Nucleus accumbens (tissue), 56 donors: ENCODE measurements at places on chromosomes 6 and 20.

GRCh38 chr6:159833556-159833955 is 33.5 kb downstream of the PNLDC1 start:
- no peak for DNase-seq

GRCh38 chr6:166075925-166076324 is 91.7 kb downstream of the TBXT start:
- DNase-seq: no peak

DNA sequence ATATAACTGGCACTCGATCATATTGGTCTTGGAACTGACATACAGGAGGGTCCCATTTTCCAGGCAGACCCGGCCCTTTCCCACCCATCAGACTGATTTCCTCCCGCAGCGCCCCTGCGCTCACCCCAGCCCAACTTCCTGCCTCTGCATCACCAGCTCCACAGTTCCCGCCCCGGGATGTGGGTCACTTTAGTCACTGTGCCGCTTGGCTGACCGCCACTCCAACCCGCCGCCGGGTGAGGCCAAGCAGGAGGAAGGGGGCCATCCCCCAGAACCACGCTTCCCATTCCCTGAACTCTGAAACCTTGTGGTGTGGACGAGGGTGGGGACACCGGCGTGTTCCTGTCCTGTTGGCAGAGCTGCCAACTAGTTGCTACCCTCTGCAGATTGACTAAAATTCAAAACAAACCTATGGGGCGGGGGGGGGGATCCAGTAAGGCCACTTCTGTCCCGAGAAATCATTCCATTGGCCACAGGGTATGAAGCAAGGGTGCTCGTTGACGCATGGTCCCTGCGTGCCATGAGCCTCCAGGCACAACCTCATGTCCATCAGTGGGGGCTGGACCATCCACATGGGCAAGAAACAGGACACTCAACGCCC is 12.3 kb downstream of the TGM2 start:
- no peak for DNase-seq

DNA sequence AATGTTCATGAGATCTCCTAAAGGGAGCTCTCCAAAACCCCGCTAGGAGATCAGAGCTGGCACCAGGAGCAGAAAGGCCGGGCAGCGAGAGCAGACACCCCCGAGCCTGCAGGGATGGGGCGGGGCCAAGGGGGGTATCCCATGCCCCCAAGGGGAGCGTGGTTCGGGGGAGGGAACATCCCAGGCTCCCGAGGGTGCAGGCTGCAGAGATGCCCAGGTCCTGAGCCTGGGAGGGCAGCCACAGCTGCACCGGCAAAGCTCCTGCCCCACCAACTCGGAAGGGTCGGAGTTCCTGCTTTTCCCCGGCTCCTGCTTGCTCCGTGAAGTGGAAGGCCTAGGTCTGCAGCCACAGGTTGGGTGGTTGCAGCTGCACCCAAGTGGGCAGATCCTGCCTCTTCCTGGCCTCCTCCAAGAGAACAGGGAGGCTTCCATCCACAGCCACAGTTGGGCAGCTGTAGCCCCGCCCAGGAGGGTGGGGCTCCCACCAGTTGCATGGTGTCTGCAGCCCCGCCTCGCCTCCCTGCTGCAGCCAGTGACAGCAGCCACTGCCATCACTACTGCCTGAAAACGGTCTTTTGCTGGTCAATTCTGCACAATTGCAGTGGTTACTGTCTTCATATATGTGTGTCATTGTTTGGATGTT is 13.4 kb upstream of the GMNN start:
- no peak for DNase-seq

DNA sequence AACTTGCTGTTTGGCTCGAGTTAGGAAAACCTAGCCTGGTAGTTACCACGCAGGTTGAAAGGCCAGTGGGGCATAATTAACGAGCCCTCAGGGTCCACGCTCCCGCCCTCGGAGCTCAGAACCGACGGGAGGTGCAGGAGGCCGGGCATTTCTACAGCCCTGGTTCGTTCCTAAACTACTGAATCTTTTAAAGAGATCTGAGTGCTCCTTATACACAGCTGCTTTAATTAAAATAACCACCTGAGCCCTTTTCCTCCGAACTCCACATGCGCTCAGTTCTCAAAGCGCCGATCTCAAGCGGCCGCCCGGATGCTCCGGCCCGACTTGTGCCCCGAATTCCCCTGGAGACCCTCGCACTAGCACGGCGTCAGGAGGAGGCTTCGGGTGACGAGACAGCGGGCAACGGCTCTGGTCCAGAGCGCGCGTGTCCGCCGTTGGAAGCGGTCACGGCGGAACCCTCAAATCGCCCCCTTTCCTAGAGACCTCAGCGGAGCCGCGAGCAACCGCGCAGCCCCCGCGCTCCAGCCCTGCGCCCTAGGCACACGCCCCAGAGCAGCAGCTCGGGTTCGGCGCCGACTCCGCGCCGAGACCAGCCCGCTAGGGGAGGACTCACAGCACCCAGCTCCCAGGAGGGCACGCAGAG is 397 bp downstream of the WDR27 start:
- no peak for DNase-seq

DNA sequence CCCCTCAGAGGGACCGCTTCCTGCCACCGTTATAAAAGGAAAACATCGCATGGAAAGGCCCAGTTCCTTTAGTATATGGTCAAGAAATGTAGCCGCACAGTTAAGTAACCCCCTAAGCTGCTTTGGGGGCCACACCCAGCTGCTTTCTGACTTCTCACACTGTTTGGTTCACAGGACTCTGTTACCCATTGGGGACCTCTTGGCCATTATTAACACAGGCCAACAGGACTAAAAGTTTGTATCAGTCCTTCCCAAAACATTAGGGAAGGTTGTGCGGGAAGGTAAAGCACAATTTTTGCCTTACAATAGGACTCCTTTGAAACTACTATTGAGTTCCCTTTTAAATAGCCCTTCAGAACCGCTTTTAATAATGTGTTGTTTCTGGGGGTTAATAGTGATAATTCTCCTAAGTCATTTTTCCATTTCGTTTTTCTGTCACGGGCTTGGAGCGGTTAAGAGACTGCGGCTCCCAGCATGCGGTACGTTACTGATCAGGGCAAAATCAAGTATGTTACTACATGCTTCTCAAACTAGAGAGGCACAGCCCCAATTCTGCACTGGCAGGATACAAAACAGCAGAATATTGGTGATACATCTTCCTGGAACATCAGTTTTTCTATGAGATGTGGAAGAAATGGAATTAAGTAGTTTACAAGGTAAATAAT is 668 bp upstream of the RPP40 start:
- DNase-seq: no peak

- no peak for DNase-seq
Observed at GRCh38 chr20:32456869-32457478, 98.8 kb downstream of the ASXL1 start.

GRCh38 chr6:168106633-168107005 is 27.6 kb upstream of the FRMD1 start:
- DNase-seq: no peak

DNA sequence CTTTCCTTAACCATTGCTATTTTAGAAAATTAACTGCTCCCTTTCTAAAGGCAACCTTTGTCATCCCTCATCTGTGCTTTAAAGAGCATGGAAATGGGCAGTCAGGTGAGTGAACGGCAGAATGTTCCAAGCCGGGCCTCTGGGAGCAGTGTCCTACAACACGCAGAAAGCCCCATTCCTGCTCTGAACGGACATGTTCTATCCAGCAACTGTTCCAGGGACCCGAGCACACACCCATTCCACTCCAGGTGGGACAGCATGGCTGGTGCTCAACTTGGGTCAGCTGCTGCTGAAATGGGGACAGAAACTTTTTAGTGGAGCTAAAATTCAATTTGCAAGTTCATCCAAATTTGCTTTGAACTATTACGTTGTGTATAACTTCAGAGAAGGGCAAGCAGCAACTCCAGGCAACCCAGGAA is 26.7 kb downstream of the DIDO1 start:
- DNase-seq: no peak

- DNase-seq: no peak
Observed at GRCh38 chr6:43120944-43121913, 45.1 kb downstream of the PTK7 start.

DNA sequence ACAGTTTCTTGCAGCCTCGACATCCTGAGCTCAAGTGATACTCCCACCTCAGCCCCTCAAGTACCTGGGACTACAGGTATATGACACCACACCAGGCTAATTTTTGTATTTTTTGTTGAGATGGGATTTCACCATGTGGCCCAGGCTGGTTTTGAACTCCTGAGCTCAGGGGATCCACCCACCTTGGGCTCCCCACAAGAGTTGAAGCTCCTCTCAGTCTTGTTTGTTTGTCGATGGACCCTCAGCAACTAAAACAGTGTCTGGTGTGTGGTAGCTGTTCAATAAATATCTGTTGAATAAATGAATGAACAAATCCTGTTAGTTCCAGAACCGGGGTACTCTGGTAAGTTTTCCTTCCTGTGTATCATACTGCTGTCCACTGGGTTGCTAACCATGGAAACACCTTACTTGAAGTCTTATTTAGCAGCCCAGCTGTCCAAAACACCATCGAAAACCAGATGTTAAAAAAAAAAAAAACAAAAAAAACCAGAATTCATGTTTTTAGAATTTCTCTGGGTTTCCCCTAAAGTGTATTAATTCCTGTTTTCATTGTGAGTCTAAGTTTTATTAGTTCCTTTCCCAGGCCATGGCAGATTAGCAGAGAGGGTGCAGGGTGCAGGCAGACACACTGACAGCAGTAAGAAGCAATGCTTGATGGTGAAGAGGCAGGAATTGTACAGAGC is 7.8 kb upstream of the EZR start:
- DNase-seq: no peak

GRCh38 chr6:44463728-44464450 is 76.4 kb downstream of the CDC5L start:
- DNase-seq: no peak

- peak; percentile 95 for DNase-seq
Observed at GRCh38 chr20:46568570-46569129, 18.2 kb upstream of the OCSTAMP start.

GRCh38 chr20:12243327-12243726 is 325.6 kb downstream of the BTBD3 start:
- no peak for DNase-seq

DNA sequence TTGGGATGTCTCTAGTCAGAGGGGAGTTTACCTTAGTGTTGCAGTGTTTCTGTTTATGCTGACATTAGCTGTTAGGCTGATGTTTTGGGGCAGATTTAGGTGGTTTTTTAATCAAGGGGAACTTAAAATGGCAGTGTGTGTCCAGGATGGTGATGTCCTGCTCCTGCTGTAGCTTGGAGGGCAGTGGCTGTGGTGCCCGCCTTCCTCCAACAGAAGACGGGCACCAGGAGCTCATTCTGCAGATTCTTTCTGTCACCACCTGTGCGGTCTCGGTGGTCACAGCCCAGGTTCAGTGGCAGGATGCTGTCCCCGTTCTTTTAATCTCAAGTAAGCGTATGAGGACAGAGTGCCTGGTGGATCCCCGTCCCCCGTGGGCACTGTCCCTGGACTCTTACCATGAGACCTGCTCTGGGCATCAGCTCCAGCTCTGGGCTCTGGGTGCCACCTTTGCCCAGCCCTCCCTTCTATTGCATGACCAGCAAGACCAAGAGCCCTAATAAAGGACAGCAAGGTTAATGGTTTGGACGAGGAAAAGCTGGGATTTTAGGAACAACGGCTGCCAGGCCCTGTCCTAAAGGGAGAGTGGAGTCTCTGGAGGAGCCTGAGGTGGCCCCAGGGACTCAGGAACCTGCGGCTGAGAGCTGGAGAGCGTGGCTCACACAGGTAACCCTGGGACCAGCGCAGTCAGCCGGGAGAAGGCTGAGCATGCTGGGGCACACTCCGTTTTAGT is 217.3 kb downstream of the ERMARD start:
- no peak for DNase-seq

GRCh38 chr6:112469306-112469705 is 122.2 kb downstream of the RFPL4B start:
- DNase-seq: no peak

DNA sequence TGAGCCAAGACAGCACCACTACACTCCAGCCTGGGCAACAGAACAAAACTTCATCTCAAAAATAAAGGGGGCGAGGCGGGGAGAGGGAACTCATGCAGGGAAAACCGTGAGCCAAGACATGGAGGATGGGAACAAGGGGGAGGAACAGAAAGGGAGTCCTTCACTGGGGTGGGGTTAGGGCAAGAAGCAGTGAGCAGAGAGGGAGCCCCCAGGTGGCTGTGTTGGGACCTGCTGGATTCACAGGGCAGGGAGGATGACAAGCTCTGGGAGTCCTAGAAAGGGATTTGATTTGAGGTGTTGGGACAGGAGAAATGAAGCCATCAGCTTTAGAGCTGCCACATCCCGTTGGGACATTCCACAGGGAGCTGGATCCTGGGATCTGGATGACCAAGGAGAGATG is 90.6 kb upstream of the TOP1 start:
- no peak for DNase-seq

- no peak for DNase-seq
Observed at GRCh38 chr6:163719028-163719742, 304.7 kb downstream of the QKI start.

DNA sequence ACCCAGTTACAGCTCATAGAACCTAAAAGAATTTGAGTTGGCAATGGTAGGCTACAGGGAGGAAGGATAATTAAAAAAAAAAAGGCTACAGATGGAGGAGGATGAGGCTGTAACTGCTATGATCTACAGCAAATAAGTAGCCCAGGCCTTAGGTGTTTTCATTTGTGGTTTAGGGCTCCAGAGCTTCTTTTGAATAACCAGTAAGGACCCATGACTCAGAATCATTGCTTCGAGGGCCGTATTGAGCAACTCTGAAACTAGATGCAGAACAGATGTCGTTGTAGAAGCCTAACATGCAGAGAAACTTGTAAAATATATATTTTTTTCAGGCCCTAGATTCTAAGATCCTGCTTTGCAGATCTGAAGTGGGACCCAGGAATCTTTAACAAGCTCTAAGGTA is 19.0 kb upstream of the ASIP start:
- DNase-seq: no peak

DNA sequence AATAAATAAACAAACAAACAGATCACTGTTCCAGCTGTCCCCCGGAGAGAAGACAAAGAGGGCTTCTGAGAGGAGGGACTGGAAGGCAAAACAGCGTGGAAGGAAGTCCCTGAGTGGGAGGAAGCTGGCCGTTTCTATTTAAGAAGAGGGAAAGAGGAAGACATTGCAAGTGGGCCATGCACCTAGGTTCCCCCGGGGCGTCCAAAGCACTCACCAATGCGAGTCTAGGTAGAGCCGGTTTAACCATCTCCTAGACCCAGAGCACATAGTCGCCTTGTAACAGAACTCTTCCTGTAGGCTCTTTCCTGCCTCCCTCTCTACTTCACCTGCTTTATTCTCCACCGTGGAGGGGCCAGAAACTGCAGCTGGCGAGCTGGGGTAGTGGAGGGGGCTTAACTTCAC is 158.4 kb downstream of the ZDHHC14 start:
- DNase-seq: no peak

DNA sequence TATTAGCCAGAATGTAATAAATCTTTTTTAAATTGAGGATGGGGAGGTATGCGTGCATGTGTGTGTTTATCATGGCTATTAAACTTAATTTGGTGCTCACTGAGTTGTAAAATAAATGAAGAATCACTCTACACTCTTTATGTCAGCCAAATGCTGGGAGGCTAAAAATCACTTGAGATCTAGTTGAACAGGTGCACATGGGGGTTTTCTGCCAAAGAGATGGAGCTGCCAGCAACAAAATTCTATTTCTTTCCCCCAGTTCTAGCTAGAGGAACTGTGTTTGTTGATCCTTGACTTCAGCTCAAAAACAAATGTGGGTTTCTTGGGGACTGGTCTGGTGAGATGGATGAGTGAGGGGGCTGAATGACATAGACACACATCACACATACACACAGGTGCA is 183.3 kb upstream of the BTBD3 start:
- DNase-seq: no peak

GRCh38 chr6:142879527-142879926 is 65.4 kb downstream of the HIVEP2 start:
- no peak for DNase-seq

GRCh38 chr6:12476484-12476883 is 186.3 kb downstream of the EDN1 start:
- DNase-seq: no peak
